ENCODE measurements at places on chromosomes 3 and 15. TPM values are rescaled to one million over a fixed set of nuclear protein-coding genes. Genes with fewer than 3 reads are reported as not detected.

Gene DIPK2A
- total RNA-seq: 47.1 TPM

Gene ITIH3
- 3.0 TPM for total RNA-seq

Gene LRTM1
- total RNA-seq: not detected

Gene PGBD4
- 4.4 TPM for total RNA-seq

Gene ST8SIA2
- 0.38 TPM for total RNA-seq

Gene CDV3
- total RNA-seq: 93.7 TPM

Gene FOXL2NB
- total RNA-seq: 0.96 TPM

Gene GOLGA6D
- not detected for total RNA-seq

Gene LEKR1
- total RNA-seq: 0.71 TPM

Gene WDR49
- 6.7 TPM for total RNA-seq

Gene RASGRF1
- total RNA-seq: 56.8 TPM

Gene HESX1
- 1.9 TPM for total RNA-seq

Gene IGF2BP2
- 0.92 TPM for total RNA-seq

Gene C3orf85
- total RNA-seq: not detected

Gene LRRC28
- total RNA-seq: 51.2 TPM

Gene QARS1
- 74.6 TPM for total RNA-seq

Gene EID1
- total RNA-seq: 196 TPM

Gene PATL2
- 1.1 TPM for total RNA-seq

Gene HGD
- total RNA-seq: not detected

Gene TUSC7
- not detected for total RNA-seq

Gene EIF5A2
- total RNA-seq: 27.4 TPM

Gene PLSCR1
- total RNA-seq: 62.1 TPM

Gene CHRM5
- total RNA-seq: 0.67 TPM

Gene UTS2B
- not detected for total RNA-seq

Gene RTP4
- total RNA-seq: 2.2 TPM

Gene SPINK8
- total RNA-seq: not detected

Gene CYP1A1
- 0.18 TPM for total RNA-seq

Gene CRTC3
- total RNA-seq: 35.4 TPM

Gene FETUB
- total RNA-seq: 1.2 TPM

Gene CSTA
- not detected for total RNA-seq

Gene CTXN2
- 4.0 TPM for total RNA-seq

Gene TMOD3
- 17.3 TPM for total RNA-seq

Gene TM4SF4
- not detected for total RNA-seq

Gene FOXB1
- not detected for total RNA-seq

Gene SIDT1
- 56.0 TPM for total RNA-seq

Gene CHRNA5
- 1.5 TPM for total RNA-seq

Gene ADAMTS9
- 12.1 TPM for total RNA-seq

Gene USF3
- total RNA-seq: 21.7 TPM

Measured in dorsolateral prefrontal cortex (tissue), 122 donors.